ENCODE measurements at places on chromosomes 1 and 21.

DNA sequence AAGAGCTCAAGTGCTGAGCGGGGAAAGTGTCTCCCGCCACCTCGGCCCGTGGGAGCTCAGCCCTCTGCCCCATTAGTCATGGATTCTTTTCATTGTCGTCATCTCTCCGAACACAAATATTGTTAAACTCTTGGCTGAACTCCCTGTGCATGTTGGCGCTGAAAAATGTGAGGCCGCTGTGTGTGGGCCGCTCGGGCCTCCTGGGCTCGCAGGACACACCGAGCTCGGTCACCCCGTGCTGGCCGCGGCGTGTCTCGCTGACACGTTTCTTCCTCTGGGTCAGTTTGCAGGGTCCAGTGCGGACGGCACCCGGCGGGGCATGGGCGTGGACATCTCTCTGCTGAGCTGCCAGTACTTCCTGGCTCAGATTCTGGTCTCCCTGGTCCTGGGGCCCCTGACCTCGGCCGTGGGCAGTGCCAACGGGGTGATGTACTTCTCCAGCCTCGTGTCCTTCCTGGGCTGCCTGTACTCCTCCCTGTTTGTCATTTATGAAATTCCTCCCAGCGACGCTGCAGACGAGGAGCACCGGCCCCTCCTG is 25.6 kb downstream of the SLC45A1 start:
- DNase-seq: peak; percentile 86

DNA sequence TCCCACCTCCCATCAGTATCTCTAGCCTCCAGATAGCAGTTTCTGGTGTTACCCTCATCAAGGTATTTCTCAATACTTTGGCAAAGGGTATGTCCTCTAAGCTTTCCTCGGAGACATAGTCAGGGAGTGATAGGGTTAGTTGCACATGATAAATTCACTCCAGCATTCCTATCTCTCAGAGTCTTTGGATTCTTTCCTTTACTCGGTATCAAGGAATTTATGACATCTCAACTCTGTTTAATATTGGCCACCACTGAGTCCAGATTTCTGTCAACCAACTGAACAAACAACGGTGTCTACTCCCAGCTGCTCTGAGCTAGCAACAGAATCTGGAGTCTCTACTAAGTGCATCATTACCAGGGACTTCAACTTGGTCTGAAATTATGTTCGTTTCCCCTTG is 233.4 kb downstream of the TM2D1 start:
- no peak for DNase-seq

- peak; percentile 37 for DNase-seq
These were observed at the start of gene GBP4 for GRCh38 chr1:89198491-89199072. Gene GBP4, minus strand, starts transcription at chr1:89198942. Its CDS starts 108 bp downstream, at chr1:89198834.

GRCh38 chr1:224583774-224584173 is 32.3 kb upstream of the CNIH3 start:
- DNase-seq: no peak

DNA sequence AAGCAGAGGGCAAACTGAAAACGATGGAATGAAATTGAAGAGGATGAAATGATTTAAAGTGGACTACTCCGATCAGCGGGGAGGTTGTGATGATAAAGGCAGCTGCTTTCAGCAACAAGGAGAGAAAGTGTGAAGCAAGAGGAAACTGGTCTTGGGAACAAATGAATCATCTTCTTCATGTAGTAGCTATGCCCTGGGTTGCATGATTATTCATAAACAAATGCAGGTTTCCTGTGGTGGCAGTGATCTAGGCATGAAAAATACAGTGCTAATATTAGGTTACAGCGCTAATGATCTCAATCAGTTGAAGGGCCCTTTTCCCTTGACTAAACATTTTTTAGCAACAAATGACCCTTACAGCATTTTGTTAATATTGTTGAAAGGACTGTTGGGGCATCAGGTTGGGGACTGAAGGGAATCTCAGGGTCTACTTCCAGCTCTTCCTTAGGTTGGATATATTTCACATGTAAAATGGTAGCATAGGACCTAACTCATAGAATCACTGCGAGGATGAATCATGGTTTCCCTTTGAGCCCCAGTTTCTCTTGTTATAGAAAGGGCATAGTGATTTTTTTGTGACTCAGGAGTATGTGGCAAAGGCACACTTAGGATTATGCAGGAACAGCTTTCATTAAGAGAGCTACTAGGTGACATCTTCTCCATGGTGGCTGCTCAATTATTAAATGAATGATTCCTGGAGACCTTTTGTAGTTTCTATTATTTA is 1.9 kb upstream of the ZFYVE9 start:
- peak; percentile 98 for DNase-seq

DNA sequence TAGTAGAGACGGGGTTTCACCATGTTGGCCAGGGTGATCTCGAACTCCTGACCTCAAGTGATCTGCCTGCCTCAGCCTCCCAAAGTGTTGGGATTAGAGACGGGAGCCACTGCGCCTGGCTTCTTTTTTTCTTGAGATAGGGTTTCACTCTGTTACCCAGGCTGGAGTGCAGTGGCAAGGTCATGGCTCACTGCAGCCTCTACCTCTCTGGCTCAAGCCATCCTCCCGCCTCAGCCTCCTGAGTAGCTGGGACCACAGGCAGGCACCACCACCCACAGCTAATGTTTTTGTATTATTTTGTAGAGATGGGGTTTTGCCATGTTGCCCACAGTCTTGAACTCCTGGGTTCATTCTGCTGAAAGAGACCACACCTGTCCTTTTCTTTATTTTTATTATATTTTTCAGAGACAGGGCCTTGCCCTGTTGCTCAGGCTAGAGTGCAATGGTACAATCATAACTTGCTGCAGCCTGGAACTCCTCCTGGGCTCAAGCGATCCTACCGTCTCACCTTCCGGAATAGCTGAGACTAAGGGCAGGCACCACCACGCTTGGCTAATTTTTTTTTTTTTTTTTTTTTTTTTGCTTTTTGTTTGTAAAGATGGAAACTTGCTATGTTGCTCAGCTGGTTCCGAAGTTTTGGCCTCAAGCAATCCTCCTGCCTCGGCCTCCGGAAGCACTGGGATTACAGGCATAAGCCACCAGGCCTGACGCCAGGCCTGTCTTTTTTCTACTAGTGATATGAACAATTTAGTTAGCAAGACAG is 3.1 kb downstream of the LMNA start:
- no peak for DNase-seq

GRCh38 chr1:94111879-94112278 is 9.1 kb downstream of the ABCA4 start:
- DNase-seq: no peak

- DNase-seq: peak; percentile 59
These were observed 541 bp downstream of the USP48 start for GRCh38 chr1:21782349-21782867.

DNA sequence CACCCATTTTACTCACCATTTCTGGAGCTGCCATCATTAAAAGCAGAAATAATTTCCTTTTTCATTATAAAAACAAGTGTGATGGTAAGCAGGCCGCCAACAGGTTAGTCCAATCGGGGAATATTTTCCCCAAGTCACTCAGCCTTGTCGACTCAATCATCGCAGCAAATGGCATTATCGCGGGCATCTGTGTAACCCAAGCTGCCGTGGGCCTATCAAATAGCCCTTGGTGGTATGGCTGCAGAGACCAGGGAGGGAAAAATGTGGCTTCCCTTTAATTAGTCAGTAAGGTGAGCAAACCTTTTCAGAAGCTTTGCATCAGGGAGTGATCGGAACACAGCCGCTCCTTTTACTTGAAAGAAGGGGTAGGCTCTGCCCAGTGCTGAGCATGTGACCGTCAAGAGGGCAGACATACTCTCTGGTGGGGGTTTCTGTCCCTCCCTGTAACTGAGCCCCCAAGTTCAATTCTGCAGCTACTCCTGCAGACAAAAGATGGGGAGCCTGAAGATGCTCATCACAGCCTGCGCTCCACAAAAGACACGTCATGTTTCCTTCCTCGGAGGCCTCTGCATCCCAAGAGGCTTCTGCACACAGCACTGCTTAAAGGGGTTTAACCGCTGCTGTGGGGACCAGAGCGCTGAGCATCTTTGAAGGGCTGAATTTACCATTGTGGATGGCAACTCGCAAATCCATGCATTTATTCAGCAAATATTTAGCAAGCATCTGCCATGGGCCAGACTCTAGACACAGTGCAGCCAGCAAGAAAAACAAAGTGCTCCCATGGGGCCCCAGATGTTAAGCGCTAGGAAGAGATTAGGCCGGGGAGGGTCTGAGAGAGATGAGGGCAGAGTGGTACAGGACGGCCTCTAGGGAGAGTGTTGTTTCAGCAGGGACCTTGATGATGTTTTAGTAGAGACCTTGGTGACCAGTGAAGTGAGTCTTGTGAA is 1.2 kb upstream of the TMPRSS3 start:
- no peak for DNase-seq

DNA sequence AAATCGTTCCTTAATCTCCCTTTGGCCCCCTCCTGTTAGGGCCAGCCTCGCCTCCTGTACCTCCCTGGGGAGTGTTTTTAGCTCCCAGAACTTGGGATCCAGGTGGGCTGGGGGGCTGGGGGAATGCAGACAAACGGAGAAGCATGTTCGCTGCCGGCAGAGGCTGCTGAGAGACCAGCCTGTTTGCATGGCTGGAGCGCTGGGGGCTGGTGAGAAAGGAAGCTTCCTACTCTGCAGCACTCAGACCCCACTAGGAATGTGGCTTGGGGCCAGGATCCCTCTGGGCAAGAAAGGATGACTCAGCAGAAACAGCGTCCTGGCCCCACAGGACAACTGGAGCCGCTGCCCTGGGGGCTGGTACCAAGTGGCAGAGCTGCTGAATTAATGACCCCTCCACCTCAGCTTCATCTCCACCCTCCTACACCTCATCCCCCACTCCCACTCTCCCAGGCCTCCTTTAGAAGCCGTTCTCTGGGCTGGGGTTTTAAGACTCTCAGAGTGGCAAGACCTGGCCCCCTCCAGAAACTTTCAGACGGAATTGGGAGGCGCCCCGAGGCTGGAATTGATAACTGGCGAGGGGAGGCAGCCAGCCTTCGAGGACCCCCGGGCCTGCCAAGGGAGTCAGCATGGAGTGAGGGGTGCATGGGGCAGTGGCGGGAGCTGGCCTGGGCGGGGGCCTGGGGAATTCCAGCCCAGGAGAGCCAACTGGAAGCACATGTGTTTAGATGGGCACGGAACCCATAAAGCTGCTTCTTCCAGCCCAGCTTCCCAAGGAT is 28.5 kb upstream of the EPS8L3 start:
- peak; percentile 55 for DNase-seq

- peak; percentile 61 for DNase-seq
These were observed 283.9 kb downstream of the KCNT2 start for GRCh38 chr1:196324345-196324744.

DNA sequence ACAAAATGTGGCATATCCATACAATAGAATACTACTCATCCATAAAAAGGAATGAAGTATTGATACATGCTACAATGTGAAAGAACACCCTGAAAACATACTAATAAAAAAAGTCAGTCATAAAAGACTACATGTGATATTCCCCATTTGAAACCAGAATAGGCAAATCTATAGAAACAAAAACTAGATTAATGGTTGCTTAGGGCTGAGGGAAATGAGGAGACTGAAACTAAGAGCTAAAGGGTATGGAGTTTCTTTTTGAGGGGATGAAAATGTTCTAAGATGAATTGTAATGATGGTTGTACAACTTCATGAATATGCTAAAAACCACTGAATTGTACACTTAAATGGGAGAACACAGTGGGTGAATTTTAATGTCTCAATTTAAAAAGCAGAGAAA is 50.9 kb downstream of the ACBD6 start:
- no peak for DNase-seq

- DNase-seq: no peak
These were observed 1433.1 kb downstream of the PLA2G4A start for GRCh38 chr1:188261849-188262248.

DNA sequence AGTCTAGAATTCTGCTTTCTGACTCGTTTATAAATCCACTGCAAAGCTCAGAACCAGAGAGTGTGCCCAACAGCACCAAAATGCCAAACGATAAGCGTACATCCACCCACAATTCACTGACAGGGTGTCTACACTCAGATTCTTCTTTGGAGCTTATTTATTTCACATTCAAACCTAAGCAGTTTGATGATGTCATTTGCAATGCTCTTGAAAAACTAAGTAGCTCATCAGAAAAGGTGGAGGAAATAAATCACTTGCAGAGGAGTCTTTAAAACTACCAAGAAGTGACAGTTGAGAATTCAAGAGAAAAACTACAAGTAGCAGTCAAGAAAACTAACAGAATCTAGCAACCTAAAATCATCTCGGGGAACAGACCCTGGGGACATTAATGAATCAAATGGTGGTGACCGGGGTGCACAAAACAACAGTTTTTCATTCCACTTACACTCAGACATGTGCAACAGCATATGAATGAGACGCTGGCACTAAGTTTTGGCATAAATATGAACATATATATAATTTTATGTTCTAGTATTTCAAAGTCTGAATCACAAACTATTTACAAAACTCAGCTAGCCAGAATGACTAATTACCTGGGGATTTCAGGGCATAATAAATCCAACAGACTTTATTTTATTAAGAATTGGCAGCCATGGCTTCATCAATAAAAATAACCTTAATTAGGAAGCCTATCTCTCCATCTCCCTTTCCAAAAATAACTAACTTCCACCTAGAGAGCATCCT is 119.4 kb downstream of the SIPA1L2 start:
- peak; percentile 71 for DNase-seq

DNA sequence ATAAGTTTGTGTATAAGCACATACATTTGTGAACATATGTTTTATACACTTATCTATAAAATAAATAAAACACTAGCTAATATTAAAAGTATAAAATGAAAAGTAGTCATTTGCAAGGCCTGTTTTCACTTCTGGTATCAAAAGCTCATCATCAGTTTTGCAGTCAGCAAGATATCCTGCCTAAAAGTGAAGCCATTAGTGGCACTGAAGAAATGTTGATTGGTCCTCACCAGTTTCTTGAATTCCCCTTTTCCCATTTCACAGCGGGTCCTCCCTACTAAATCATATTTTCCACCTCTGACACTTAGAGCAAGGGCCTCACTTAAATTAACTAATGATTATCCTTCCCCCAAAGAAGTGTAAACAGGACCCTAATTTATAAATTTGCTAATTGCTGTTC is 6.7 kb downstream of the TBX15 start:
- DNase-seq: no peak

DNA sequence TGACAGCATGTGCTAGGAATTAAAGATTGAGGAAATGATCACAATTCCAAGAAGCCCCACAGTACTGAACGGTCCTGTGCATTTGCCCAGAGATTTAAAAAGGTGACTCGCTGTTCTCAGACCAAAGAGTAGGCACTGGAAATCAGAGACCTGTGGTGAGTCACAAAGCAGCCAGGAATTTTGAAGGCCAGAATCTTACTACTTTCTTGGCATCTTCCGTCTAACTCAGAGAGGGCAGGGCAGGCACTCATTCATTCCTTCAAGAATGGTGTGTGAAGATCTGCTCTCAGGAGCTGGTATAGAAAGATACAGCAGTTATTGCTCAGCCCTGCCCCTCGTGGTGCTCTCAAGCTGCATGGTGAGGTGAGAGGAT is 57.9 kb downstream of the BRINP2 start:
- peak; percentile 80 for DNase-seq

Data from bronchial epithelial cell (primary cell).